ENCODE measurements at places on chromosomes 3 and 15.

- peak; percentile 37 for DNase-seq
These were observed 790 bp downstream of the SKOR1 start for GRCh38 chr15:67825881-67826716.

GRCh38 chr15:75112848-75113492 lies 88.7 kb upstream of the C15orf39 start:
- no peak for DNase-seq

- DNase-seq, result no peak
These were observed 60.1 kb upstream of the DAZL start for GRCh38 chr3:16665282-16665741.

DNA sequence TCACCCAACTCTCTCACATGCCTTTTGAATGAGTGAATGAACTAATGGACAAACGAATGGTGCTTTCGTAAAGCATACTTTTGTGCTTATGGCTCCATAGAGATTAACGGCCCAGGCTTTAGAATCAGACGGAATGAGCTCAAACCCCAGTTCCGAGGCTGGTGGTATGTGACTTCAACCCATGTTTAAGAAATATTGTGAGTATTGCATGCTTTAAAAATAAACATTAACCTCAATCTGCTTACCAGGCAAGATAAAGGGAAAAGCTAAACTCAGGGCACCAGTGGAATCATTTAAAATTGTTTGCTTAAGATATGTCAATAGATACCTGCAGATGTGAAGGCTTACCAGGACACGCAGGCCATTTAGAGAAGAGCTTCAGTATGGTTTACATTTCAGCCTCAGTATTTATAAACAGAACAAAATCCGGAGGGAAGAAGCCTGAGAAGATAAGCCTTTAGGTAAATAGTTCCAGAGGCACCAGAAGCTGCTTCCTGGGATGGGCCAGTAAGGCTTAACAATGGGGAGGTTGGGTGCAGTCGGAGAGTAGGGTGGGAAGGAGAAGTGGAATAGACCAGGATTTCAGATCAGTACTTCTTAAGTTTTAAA lies 186.4 kb downstream of the ADAMTS9 start:
- DNase-seq, result no peak

DNA sequence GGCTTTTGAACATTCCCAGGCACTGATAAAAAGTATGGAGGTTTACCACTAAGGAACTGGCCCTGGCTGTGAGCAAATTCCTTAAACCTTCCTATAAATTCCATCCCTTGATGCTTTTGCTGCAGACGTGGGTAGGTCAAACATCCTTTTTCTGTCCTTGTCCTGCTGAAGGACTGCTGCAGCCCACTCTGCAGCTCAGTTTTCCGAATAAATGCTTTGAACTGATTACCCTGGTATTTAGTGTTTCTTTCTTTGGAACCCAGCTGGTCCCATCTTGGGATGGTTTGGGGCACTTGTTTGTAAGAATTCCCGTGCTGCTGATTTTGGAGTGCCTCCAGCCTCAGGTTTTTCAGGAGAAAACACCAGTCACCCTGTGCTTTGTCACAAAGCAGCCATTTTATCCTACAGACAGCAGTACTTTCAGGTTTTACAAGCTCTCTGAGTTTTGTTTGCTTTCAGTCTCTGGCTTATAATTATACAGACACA lies 815.9 kb downstream of the VGLL3 start:
- no peak for DNase-seq

GRCh38 chr3:51024765-51025632 lies 350.3 kb downstream of the DOCK3 start:
- DNase-seq, result peak; percentile 75

GRCh38 chr3:147513785-147514184 lies 104.6 kb downstream of the ZIC1 start:
- no peak for DNase-seq

DNA sequence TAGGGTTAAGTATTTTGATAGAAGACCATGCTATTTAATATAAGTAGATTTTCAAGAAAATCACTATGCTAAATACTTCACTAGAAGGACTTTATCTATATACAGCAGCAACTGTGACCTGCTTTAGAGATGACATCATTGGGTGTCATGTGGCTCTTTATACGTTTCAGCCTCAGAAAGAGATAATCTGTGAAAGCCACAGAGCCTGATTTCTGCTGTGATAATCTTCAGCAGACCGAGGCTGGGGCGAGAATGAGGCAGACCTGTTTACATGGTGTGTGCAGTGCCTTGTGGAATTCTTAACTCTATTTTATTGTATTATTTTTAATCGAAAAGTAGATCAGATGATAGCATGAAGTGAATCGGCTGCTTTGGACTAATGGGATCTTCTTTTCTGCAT lies 471.2 kb downstream of the MFSD1 start:
- no peak for DNase-seq

DNA sequence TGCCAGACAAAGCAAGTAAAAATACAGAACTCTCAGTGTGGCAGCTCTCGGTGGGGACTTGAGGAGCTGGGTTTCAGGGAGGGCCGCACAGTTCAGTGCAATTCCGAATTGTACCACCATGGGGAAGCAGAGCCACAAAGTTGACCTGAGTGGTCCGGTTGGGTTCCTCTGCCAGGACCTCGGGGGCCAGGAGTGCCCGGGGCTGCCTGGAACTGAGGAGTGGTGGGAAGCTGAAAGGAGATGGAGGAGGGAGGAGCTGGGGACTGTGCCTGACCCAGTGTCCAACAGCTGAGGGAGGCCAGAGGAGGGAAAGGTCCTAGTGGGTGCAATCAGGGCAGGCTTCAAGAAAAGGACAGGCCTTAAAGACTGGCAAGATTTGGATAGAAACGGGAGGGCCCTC lies 32.2 kb upstream of the TRH start:
- peak; percentile 59 for DNase-seq

DNA sequence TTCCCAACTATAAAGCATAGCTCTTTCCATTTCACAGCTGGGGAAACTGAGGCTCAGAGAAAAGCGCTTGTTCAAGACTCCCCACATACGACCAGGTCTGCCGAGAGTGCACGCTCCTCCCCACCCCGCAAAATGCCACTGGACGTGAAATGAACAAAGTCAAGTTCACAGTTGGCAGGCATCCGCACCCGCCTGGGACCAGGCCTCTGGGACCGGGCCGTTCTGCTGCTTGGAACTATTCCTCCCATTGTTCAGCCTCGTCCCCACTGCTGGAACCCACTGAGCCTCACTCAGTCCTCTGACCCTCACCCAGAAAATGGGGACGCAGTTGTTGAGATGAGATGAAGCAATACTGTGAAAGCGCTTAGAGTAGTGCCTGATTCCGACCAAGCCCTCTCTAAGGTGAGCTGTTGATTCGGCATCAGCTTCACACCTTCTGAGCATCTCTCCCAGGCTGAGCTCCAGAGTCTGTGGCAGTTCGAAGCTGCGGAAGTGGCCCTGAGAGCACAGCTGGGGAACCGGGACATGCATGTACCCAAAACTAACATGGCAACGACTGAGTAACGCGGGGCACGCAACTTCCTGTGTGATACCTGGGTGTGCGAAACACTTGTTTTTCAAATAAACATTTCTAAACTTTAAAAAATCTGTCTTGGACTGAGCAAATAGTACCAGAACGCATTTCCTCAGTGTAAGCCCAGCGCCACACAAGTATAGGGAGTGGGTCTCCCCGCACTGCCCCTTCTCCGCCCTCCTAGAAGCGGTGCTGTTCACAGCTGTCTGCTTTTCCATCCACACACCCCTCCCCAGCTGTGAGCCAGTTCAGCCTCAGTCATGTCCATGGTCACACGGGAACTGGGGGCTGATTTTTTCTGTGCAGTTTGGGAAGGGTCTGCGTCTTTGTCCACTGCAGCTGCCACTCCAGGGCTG lies 93.4 kb downstream of the CHSY1 start:
- DNase-seq, result no peak

DNA sequence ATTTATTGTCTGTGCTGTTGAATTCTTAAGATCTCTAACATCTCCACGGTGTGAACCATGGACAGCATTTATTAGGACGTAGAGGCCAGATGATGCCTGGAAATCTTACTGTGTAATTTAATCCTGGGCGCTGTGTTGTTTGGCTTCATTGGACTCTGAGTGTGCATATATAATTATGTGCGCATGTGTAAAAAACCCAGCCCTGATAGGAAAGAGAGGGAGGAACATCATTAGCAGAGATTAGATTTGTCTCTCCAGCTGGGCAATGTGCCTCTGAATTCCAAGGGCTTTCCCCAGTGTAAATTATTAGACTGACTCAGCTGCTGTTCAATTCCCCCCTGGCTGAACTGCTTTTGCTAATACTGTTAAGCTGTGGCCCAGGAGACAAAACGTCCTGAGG lies 39.6 kb downstream of the MAP3K13 start:
- no peak for DNase-seq

DNA sequence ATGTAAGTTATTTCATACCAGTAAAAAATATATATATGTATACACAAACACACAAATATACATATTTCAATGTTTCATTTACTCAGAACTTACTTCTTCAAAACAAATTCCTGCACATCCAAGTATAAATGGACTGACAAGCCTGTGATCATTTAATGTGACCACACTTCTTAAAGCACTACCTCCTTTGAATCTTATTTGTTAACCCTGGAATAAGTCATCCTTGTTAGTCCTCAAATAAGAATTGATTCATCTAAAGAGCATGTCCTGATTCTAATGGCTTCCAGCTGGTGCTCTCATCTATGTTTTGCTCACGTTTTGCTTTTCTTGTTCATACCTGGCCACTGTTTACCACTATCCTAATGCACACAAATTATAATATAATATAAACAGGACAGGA lies 103.9 kb upstream of the UBP1 start:
- DNase-seq, result no peak

- no peak for DNase-seq
These were observed 63.7 kb downstream of the LRCH3 start for GRCh38 chr3:197854596-197855343.

DNA sequence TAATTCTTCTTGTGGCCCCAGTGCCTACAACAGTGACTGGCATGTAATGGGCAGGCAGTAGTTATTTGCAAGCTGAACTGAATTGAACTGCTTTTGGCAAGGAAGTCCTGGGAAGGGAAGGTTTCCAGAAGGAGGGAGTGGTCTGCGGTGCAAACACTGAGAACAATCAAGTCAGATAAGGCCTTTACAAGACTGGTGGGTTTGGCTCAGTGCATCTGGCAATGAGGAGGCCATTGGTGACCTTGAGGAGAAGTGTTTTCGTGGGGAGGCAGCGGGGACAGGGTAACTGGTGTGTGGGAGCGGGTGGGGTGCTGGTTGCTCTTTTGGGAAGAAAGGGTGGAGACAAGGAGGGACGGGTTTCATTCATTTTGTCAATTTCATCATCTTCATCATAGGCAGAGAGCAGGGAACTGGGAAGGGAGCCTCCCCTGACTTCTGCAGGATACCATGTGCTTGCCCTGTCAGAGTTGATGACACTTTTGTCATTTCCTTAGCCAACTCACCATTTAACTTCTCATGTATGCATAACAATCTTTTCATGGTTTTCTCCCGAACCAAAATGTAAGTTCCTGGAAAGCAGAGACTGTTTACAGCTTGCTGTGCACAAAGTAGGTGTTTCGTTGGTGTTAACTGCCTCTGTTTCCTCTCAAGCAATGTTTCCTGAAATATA lies 8.4 kb upstream of the EHD4 start:
- DNase-seq, result no peak

GRCh38 chr3:153925841-153926514 lies 195.2 kb upstream of the ARHGEF26 start:
- no peak for DNase-seq

GRCh38 chr3:187648177-187648576 lies 22.0 kb downstream of the SST start:
- DNase-seq, result no peak

GRCh38 chr3:27079427-27080257 lies 289.5 kb downstream of the NEK10 start:
- no peak for DNase-seq

DNA sequence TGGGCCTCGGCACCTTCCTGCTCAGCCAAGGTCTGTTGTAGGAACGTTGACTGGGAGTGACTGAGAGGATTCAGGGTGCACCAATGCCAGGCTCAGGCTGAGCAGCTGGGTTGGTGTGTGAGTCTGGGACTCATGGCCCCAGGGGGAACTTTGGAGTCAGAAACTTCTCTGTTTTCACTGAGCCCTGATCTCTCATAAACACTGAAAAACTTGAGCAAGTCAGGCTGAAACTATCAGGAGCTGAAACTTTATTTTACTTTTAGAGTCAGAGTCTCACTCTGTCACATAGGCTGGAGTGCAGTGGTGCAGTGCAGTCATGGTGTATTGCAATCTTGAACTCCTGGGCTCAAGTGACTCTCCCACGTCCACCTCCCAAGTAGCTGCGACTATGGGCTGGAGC lies 3.0 kb downstream of the TRAK1 start:
- DNase-seq, result peak; percentile 17

GRCh38 chr15:34275154-34275553 lies 50.3 kb downstream of the EMC4 start:
- DNase-seq, result no peak

GRCh38 chr3:48202632-48203031 lies 14.4 kb upstream of the CDC25A start:
- DNase-seq, result no peak
